ENCODE measurements at places on chromosomes 2 and 18.

- DNase-seq: no peak
These were observed 297.8 kb downstream of the DLGAP1 start for GRCh38 chr18:4157352-4157751.

DNA sequence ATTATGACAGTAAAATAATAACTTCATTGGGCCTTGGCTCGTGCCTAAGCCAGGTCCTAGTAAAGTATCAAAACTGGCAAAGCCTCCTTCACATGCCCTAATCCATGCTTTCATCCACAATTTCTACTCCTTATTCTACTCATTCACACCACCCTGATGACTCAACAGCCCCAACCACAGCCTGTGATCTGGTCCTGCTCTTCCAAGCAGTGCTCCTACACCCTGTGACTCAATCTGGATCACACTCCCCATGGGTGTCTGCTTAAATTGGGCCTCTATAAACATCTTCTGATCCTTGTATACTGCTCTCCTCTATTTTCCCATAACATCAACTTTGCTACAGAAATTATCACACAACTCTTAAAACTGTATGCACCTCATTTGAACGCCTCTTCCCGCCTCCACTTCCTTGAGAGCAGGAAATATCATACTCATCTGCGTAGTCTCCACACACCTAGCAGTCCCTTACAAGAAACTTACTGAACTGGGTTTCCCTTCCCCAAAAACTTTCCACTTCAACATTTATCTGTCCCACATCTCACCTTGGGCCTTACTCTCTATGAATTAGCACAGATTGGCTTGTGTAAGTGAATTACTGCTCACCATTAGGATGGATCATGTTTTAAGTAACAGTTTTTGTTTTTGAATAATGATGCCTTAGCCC lies 15.9 kb downstream of the GTF3C3 start:
- DNase-seq: no peak

DNA sequence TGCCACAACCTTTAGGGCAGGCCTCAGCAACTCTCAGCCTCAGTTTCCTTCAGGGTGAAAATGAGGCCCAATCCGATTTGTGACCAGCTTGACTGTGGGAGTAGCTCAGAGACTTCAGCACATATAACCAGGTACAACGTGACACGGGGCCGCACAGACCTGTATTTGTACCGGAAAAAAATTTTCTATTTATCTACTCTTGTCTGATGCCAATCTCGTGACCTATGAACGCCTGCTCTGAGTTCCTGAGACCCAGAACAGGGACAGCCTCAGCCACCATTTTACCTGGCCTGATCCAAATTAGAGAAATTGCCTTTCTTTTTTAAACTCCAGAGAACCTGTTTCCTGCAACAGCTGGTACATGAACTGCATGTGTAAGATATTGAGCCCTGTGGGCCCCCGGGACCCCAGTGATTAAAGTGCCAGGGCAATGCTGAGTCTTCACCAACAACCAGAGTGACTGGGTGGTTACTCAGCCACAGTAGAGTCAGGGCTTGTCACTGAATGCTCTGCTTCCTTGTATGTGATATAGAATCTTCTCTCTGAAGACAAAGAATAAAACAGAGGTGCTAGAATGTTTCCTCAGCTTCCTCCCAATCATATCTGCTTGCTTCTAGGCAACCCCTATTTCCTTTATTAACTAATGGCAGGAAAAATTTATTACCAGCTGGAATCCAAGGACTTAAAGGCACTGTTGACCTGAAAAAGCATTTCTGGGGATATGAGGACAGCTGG lies 47.8 kb upstream of the FZD7 start:
- no peak for DNase-seq

- no peak for DNase-seq
These were observed 23.9 kb downstream of the PMAIP1 start for GRCh38 chr18:59923539-59924196.

- no peak for DNase-seq
These were observed 223.4 kb upstream of the RND3 start for GRCh38 chr2:150710916-150711315.

GRCh38 chr2:106825161-106825560 lies 60.8 kb downstream of the ST6GAL2 start:
- DNase-seq: no peak
